ENCODE measurements at places on chromosomes 5 and 9.
A peak's percentile ranks its signal among the peaks of the same experiment; 100 is the strongest.

DNA sequence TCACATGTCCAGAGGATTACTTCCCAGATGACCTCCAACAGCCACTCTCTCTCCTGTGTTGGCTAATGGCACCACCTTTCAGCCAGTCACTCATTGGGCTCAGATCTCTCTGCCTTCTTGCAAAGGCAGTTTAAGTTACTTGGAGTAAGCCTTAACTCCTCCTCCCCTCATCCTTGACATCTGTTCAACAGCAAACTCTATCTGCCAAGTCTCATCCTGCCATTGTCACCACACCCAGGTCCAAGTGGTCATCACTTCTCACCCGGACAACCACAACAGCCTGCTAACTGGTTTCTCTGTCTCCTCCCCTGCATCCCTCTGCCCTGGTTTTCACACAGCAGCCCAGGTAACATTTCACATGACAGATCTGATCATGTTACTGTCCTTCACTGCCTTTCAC, 58.5 kb downstream of the DCP2 start:
- no peak for DNase-seq

- DNase-seq: no peak
Observed at GRCh38 chr5:178688551-178688950, 41.9 kb downstream of the ZNF354A start.

- no peak for DNase-seq
Observed at GRCh38 chr5:143889986-143890385, 78.0 kb downstream of the HMHB1 start.

DNA sequence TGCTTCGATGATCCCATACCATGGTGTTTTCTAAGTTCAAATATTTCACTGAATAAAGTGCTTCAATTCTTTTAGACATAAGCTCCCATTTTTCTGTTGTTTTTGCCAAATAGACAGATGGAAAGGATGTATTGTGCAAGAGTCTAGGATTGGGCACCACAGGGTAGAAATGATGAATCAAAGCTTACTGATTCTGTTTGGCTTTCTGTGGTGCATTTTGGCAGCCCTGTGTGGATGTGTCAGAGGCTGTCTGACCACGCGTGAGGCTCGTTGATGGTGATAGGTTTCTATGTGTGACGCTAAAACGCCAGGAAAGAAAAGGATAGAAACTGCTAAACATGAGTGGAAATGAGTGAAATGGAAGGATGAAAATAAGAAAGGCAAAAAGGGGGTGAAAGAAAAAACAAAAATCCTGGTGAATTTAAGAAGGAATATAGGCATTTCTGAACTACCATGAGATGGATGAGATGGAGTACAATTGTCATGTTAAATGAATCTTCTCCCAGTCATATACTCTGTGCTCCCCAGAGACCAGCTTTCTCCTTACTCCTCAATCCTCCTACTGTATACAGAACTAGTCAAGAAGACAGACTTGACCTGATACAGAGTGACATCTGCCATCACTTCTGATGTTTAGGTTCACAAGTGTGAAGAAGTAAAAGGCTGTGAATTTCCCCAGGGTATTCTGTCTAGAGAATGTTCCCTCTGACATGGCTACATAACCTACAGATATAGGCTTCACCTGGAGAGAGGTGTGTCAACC, 54.4 kb downstream of the ANKH start:
- DNase-seq: no peak

GRCh38 chr5:169980418-169981053, at the start of gene INSYN2B:
INSYN2B (minus strand) TSS chr5:169980495; CDS start chr5:169883898, 96,597 bp downstream.
- no peak for DNase-seq

DNA sequence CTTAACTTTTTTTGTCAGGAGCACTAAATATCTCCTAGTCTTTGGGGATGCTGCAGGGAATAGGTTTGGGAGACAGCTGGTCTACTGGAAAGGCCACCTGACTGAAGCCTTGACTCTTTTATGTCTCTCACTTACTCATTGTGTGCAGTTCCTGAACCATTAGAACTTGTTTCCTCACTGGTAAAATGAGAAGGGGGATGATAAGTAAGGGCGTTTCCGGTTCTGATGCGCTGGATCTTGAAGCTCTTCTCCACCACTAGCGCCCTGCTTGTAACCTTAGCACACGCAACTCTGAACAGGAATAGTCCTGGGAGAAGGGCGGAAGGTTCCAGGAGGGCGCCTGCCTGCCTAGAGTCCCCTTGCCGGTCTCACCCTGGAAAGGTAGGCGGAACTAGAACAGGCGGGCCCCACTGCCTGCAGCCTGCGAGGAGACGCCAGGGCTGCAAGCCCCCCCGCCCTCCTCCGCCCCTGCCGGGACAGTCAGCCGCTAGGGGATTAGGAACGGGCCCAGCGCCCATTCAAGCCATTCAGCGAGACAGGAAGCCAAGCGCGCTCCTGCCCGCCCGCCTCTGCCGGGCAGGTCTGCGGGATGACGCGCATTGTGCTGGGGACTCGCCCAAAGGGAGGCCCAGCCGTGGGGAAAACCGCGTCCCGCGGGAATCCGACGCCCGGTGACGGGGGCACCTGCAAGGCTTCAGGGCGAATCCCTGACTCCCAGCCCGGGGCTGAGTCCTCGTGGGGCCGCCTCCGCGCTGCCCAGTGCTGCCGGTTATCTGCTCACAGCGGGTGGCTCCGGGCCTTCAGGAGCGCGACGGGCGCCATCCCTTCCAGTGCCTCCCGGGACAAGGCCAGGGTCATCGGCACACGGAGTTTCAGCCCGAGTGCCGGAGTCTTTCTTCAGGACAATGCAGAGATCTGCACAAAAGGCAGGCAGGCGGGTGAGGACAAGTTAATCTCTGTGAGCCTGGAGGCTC, 44.0 kb upstream of the XPA start:
- peak; percentile 69 for DNase-seq

GRCh38 chr5:6190838-6191237, 187.5 kb downstream of the MED10 start:
- DNase-seq: no peak

- no peak for DNase-seq
Observed at GRCh38 chr9:98006127-98006796, 23.1 kb downstream of the ANP32B start.

DNA sequence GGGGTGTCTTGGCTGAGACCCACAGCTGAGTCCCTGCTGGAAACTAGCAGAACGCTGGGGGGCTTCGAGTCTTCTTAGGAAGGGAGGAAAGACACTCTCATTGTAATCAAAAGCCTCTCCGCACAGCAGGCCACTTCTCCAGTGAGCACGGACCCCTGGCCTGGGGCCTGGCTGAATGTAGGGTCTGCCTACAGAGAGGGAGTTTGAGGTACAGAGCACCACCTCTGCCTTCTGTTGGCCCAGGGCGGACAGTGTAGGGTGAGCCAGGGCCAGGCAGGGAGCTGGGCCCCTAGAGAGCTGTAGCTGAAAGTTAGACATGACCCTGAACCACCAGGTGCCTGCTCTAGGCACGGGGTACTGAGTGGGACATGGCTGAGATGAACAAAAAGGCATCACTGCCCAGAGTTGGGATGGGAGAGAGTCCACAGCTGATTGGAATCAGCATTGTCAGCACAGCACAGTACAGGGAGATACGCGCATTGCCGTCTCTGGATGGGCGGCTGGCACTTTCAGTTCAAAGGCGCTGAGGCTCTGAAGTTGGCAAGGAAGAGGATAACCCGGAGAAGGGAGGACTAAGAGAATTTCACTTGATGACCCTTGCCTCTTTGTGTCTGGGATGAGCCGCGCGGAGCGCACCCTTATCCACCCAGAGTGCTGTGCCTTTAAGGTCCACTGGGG, 363 bp upstream of the SLC25A48 start:
- DNase-seq: peak; percentile 50

DNA sequence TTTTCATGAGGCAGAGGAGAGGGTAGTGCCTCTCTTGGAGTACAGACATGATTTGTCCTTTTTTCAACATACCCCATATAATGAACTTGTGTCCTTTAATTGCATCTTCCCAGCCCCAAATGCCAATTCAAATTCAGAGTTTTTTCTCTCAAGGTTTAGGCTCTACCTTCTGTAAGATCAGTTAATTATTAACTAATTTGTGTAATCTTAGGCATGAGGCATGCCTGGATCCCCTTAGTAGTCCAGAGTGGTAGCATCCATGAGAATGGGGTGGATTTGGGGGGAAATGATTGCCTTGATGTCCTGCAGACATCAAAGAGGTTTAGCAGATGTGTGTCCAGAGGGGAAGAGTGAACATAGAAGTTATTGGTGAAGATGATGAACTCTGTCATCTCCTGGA, 533.3 kb downstream of the LRRC70 start:
- DNase-seq: no peak

- no peak for DNase-seq
Observed at GRCh38 chr5:8568858-8569257, 699.9 kb downstream of the MTRR start.

DNA sequence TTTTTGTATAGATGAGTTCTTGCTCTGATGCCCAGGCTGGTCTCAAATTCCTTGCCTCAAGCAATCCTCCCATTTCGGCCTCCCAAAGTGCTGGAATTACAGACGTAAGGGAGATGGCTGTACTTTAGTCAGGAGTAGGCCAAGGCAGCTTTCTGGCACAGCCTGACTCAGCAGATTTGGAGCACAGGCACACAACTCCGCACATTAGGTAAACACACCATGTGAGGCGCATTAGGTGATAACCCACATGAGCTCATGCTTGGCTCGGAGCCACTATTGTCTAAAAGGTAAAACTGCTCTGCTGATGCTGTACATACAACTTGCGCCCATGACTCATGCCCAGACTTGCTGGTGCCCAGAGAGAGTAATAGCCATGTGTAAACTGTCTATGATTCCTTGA, 1157.9 kb downstream of the TAF11L14 start:
- no peak for DNase-seq

GRCh38 chr5:38598994-38599617, 42.7 kb upstream of the LIFR start:
- no peak for DNase-seq

DNA sequence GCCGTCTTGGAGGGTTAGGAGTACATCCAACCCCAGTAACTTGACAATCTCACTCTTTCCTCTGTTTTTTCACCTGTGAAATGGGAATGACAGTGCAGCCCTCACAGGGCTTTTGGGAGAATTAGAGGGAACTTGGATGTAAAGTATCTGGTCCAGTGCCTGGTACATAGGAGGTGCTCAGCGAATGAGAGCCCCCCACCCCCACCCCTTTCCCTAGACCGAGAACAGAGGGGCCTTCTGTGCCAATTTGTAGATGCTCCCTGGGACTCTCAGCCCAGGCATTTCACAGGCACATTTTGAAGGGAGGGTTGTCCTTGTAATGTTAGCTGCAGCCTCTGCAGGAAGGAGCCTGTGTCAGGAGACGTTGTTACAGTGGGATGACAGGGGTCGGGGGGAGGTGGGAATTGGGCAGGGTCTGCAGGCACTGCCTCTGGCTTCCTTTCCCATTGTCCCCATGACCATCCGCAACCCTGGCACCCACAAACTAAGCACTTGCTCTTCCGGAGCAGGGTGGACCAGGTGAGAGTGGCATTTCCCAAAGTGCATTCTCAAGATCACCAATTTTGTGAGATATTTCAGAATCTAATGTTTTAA, 47.0 kb downstream of the AMBP start:
- DNase-seq: no peak

Measured in activated effector memory CD4-positive, alpha-beta T cell treated with anti-CD3 and anti-CD28 coated beads, Interleukin-2, amount 50 U/mL, for 16 hours (primary cell).